Stimulated activated CD4-positive, alpha-beta T cell treated with anti-CD3 and anti-CD28 coated beads, Interleukin-15, amount 100 ng/mL, for 1 hour (primary cell): ENCODE measurements at places on chromosomes 7 and 10.

DNA sequence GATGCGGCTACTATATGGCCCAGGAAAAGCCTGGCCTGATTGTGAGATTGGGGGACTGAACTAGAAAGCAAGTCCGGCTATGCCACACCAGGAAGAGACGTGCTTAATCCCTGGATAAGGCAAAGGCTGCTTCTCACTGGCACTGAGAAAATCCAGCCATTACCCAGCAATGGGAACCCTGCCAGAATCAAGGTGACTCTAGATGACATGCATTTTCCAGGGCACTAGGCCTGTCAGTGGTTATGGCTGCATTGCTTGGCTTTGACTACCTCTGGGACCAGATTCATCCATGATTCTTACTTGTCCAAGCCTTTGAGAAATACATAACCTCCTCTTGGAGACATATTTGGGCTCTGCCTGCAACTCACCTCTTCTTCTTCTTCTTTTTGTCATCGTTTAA lies 317.2 kb downstream of the GRID1 start:
- no peak for DNase-seq

GRCh38 chr7:110877016-110877415 lies 213.9 kb upstream of the LRRN3 start:
- DNase-seq = no peak

GRCh38 chr10:92965314-92965713 lies 95.3 kb upstream of the CYP26C1 start:
- DNase-seq = no peak

DNA sequence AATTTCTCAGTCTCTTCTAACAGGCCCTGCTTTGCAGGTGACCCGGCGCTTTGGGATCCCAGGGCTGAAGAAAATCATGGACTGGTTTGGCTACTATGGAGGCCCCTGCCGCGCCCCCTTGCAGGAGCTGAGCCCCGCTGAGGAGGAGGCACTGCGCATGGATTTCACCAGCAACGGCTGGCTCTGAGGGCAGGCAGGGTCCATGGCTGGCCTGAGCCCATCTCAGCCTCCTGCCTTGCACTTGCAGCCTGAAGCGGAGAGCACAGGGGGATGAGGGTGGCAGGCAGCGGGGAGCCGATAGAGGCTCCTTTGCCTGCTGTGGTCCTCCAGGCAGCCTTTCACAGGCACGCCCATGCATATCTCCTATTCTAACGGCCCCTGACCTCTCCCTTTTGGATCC lies 21.8 kb downstream of the MORN4 start:
- no peak for DNase-seq

DNA sequence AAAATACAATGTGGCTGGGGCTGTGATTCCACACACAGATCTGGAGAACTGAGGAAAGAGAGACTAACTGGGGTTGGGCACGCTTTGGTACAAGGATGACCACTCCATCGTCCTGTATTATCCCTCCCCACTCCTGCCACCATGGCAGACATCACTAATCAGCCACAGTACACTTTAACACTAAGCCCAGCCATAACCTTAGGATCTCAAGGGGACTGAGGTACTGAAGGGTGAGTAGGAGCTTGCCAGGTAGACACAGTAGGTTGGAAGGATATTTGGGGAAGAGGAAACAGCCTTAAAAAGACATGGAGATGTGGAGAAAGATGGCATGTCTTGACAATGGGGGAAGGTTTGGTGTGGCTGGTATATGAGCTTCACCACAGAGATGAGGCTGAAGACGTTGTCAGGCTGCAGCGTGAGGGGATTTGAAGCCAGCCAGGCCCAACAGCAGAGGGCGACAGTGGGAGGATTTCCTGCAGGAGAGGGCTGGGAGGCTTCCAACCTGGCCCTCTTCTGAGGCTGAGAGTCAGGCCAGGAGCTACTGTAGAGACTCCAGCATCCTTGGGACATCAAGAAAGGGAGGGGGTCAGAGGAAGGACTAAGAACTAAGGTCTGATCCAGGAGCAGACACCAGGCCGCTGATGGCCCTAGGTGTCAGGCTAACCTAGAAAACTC lies 58.6 kb upstream of the COL13A1 start:
- no peak for DNase-seq
